Psoas muscle (tissue), 8 donors: ENCODE measurements at places on chromosomes 2 and 18. TPM values are rescaled to one million over a fixed set of nuclear protein-coding genes. Genes with fewer than 3 reads are reported as not detected.

Gene CABLES1
- 1.5 TPM for total RNA-seq

Gene SOX11
- 0.02 TPM for total RNA-seq

Gene NEU2
- not detected for total RNA-seq

DNA sequence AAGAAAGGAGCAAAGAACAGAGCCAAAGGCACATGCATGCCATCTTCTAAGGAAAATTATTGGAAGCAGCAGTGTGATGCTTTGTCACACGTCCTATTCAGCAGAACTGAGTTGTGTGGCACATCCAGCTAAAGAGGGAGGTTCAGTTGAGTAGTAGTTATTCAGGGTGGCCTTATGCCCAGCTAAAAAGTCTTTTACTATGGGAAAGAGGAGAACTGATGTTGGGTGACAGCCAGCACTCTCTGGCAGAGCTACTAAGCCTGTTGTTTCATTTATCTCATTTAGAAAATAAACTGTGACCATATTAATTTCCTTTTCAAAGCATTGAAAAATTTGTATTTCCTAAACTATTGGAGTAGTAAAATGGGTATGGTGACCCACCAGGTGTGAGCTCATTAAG lies 18.5 kb downstream of the ITGA6 start:
- no peak for DNase-seq

DNA sequence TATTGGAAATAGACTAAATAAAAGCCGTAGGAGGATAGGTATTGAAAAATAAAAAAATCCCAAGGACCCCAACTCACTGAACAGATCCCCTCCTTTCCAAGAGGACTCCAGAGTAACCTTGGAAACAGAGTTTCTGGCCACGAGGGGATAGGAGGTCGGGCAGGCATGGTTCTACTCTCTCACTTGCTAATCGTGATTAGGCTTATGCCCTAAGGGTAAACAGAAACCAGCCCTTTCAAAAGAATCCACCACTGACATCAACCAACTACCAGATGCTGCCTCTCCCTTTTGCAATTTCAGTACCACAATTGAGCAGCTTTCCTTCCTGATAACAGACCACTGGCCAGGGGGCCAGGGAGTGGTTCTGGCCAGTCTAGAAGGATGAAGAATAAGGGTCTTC lies 477.8 kb downstream of the EIPR1 start:
- DNase-seq, result no peak

GRCh38 chr18:23825978-23826405 lies 136.7 kb downstream of the LAMA3 start:
- DNase-seq, result peak; percentile 51

DNA sequence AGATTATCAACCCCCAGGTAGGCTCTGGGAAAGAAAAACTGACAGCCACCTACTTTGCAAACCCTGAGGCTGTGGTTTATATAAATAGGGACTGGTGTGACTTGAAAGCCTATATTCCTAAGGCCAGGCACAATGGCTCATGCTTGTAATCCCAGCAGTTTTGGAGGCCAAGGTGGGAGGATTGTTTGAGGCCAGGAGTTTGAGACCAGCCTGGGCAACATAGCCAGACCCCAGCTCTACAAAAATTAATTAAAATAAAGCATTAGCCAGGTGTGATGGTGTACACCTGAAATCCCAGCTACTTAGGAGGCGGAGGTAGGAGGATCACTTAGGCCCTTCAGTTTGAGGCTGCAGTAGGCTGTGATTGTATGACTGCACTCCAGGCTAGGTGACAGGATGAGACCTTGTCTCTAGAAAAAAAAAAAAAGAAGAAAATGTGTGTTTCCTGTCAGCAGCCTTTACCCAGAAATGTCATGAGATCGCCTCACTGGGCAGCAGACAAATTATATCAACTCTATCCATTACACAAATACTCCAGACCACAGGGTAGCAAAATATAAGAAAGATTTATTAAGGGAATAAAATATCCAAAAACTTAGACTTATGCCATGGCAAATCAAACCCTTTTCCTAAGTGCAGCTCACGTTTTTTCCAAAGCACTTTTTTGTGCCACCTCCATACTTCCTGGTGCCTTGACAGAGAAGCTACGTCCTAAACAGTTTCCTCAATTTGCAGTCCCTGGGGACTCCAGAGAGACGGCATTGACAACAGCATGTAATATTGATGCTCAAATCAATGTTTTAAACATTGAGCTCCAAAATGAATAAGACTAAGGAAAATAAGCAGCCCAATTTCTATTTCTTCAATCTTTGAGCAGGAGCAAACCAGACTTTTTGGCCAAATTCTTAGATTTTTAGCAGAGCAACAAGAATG lies 190.8 kb upstream of the NDUFV2 start:
- DNase-seq, result no peak
